ENCODE measurements at places on chromosomes 2 and 18. TPM values are rescaled to one million over a fixed set of nuclear protein-coding genes. Genes with fewer than 3 reads are reported as not detected.

SLC38A11 gene
- not detected for total RNA-seq

CEP192 gene
- 42.5 TPM for total RNA-seq

GRCh38 chr18:45353530-45353929 lies 261.7 kb upstream of the SLC14A2 start:
- H3K36me3 ChIP-seq: no peaks in the 10 kb centered on the region
- H3K4me1 ChIP-seq: no peaks in the 10 kb centered on the region
- H3K27me3 ChIP-seq: no peaks in the 10 kb centered on the region
- H3K4me3 ChIP-seq: no peak overlapping the region

GRCh38 chr18:45548614-45549013 lies 66.7 kb upstream of the SLC14A2 start:
- no peak overlapping the region for H3K4me3 ChIP-seq
- no peaks in the 10 kb centered on the region for H3K36me3 ChIP-seq
- no peaks in the 10 kb centered on the region for H3K4me1 ChIP-seq
- no peak overlapping the region for H3K27ac ChIP-seq
- no peaks in the 10 kb centered on the region for H3K27me3 ChIP-seq

DNA sequence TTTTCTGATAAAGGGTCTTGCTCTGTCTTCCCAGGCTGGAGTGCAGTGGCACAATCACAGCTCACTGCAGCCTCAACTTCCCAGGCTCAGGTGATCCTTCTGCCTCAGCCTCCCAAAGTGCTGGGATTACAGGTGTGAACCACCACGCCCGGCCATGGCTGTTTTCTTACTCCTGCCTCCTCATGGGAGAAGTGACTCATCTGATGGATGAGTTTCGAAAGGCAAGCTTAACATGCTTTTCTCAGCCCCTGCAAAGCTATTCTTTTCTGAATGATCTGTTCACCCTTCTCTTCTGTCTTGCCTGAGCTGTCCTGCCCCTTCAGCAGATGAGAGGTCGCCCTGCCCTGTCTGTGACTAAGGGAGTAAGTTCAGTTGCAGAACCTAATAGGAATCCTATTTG lies 929 bp upstream of the CREG2 start:
- no peak overlapping the region for H3K4me3 ChIP-seq
- no peak overlapping the region for H3K27ac ChIP-seq
- H3K27me3 ChIP-seq: peaks cover 17% of the 10 kb centered on the region

DNA sequence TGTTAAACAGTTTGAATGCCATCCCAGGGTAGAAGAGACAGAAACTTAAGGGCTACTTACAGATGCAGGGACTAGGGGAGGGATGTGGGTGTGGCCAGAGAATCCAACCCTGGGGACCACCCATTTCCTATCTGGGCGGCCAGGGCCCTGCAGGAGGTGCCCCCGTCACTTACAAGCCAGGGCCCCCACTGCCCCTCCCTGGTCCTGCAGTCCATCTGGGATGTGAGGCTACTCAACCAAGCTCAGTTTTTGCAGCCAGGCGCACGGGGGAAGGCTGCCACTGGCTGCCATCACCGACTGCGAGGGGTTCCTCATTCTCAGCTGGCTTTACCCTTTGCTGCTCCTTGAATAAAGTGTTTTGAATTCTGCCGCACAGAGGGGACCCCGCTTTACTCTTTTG lies 42.1 kb downstream of the RRM2 start:
- no peak for DNase-seq
- H3K4me1 ChIP-seq: peaks cover 2% of the 10 kb centered on the region
- H3K27me3 ChIP-seq: no peaks in the 10 kb centered on the region
- H3K36me3 ChIP-seq: no peaks in the 10 kb centered on the region
- no peak overlapping the region for H3K4me3 ChIP-seq

LBH gene
- 364 TPM for total RNA-seq

CFAP221 gene
- total RNA-seq: not detected

DNA sequence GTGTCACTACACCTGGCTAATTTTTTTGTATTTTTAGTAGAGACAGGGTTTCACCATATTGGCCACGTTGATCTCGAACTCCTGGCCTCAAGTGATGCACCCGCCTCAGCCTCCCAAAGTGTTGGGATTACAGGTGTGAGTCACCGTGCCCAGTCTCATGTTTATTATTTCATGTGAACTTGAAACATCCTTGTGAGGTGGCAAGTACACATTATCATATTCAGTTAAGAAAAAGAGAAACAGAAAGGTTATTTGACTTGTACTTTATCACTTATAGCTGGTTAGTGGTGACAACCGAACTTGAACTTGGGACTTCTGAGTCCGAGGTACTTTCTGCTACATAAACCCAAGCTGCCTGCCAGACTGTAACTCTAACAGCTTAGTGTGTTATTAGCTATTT lies 24.4 kb downstream of the ABHD3 start:
- H3K36me3 ChIP-seq: no peaks in the 10 kb centered on the region
- H3K4me3 ChIP-seq: no peak overlapping the region
- H3K27me3 ChIP-seq: no peaks in the 10 kb centered on the region
- H3K27ac ChIP-seq: no peak overlapping the region
- DNase-seq: no peak
- peaks cover 23% of the 10 kb centered on the region for H3K4me1 ChIP-seq

DNA sequence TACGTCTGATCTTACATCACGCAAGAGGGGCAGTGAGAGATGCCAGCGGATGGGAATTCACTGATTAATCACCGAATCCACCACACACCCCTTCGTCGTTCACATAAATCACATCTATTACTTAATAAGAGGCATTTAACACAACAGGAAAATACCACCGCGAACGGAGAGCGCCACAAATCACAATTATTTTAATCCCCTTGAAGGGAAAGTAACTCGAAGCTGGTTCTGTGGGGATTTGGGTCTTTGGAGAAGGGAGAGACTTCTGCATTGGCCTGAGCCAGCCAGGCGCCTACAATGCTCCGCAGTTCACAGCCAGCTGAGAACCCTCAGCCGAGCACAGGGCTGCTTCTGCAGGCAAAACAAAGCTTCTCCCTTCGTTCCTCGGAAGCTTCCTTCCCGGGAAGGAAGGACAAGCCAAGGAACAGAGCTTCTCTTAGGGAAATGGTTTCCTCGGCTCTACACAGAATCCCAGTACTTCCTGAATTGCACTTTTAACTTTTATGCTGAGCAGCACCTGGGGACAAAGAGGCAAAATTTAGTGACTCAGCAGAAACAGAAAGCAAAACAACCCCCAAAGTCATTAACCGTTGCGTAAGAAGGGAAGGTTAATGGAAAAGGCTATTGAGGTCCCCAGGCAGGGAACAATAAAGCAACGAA lies at the start of gene LRP1B:
TSS of gene LRP1B (minus strand) at position 7 of the 660 bp plus-strand sequence. CDS start 287 bp downstream, outside the sequence.
- no peaks in the 10 kb centered on the region for H3K4me1 ChIP-seq
- H3K27ac ChIP-seq: no peak within 1 kb of the TSS
- no peaks in the 10 kb centered on the region for H3K36me3 ChIP-seq
- H3K4me3 ChIP-seq: no peak within 1 kb of the TSS
- no peak for DNase-seq

- no peaks in the 10 kb centered on the region for H3K36me3 ChIP-seq
- peaks cover 3% of the 10 kb centered on the region for H3K27me3 ChIP-seq
- peaks cover 12% of the 10 kb centered on the region for H3K4me1 ChIP-seq
- H3K4me3 ChIP-seq: no peak overlapping the region
- DNase-seq: no peak
Observed at GRCh38 chr2:178197791-178198190, 3.5 kb downstream of the OSBPL6 start.

GRCh38 chr2:97966545-97967215 lies 29.1 kb downstream of the TMEM131 start:
- no peak overlapping the region for H3K27ac ChIP-seq
- no peak for DNase-seq
- H3K4me3 ChIP-seq: no peak overlapping the region
- no peaks in the 10 kb centered on the region for H3K27me3 ChIP-seq
- H3K36me3 ChIP-seq: no peaks in the 10 kb centered on the region
- H3K4me1 ChIP-seq: peaks cover 57% of the 10 kb centered on the region

ZFP36L2 gene
- 464 TPM for total RNA-seq

DNA sequence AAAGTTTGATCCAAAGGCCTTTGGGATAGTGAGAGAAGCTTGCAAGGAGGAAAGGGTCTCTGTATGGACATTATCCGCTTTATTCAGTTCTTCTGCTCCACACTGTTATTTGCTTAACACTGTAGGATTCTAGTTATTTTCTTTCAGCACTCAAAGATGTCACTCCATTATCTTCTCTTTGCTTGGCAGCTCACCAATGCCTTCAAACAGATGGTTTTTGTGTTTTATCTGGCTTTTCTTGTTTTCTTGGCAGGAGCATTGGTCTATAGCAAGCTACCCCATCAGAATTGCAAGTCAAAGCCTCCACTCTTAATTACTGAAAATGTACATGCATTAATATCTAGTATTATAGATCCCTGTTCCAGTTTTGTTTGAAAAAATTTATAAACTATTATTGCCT lies 138.8 kb downstream of the EVA1A start:
- no peak overlapping the region for H3K27ac ChIP-seq
- no peaks in the 10 kb centered on the region for H3K27me3 ChIP-seq
- no peaks in the 10 kb centered on the region for H3K4me1 ChIP-seq
- no peaks in the 10 kb centered on the region for H3K36me3 ChIP-seq

TET3 gene
- total RNA-seq: 19.4 TPM

- no peaks in the 10 kb centered on the region for H3K36me3 ChIP-seq
- no peak for DNase-seq
- H3K4me3 ChIP-seq: no peak overlapping the region
- no peak overlapping the region for H3K27ac ChIP-seq
- no peaks in the 10 kb centered on the region for H3K4me1 ChIP-seq
Observed at GRCh38 chr18:3851159-3851558, 401.2 kb downstream of the TGIF1 start.

- no peaks in the 10 kb centered on the region for H3K36me3 ChIP-seq
- H3K27me3 ChIP-seq: no peaks in the 10 kb centered on the region
- no peak for DNase-seq
Observed at GRCh38 chr2:138726681-138727080, 53.5 kb downstream of the NXPH2 start.

GRCh38 chr18:32048507-32049091 lies 30.0 kb downstream of the RNF125 start:
- no peak for DNase-seq
- no peaks in the 10 kb centered on the region for H3K27me3 ChIP-seq
- no peak overlapping the region for H3K4me3 ChIP-seq
- peaks cover 14% of the 10 kb centered on the region for H3K36me3 ChIP-seq

- no peaks in the 10 kb centered on the region for H3K36me3 ChIP-seq
- no peaks in the 10 kb centered on the region for H3K4me1 ChIP-seq
- DNase-seq: no peak
- no peak overlapping the region for H3K27ac ChIP-seq
- no peak overlapping the region for H3K4me3 ChIP-seq
Observed at GRCh38 chr18:30103881-30104280, 938.7 kb downstream of the DSC3 start.

- DNase-seq: no peak
- no peak overlapping the region for H3K4me3 ChIP-seq
- H3K4me1 ChIP-seq: no peaks in the 10 kb centered on the region
Observed at GRCh38 chr18:79195716-79196683, 126.8 kb downstream of the ATP9B start.

UGT1A6 gene
- not detected for total RNA-seq

DNA sequence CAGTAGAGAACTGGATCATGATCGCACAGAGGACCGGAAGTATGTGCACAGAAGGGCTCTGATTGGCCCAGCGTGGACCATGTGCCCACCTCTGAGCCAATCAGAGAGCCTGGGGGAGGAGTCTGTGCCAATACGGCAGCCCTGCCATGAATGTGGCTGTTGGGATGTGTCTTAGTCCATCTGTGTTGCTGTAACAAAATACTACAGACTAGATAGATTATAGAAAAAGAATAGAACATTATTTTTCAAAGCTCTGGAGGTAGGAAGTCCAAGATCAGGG lies 132.0 kb downstream of the NDUFA10 start:
- H3K4me1 ChIP-seq: no peaks in the 10 kb centered on the region
- H3K36me3 ChIP-seq: no peaks in the 10 kb centered on the region
- no peak overlapping the region for H3K4me3 ChIP-seq
- DNase-seq: no peak

GDF7 gene
- total RNA-seq: 0.19 TPM

ARHGAP25 gene
- total RNA-seq: 163 TPM

- no peak overlapping the region for H3K4me3 ChIP-seq
- DNase-seq: no peak
- H3K4me1 ChIP-seq: no peaks in the 10 kb centered on the region
- no peaks in the 10 kb centered on the region for H3K36me3 ChIP-seq
- no peaks in the 10 kb centered on the region for H3K27me3 ChIP-seq
Observed at GRCh38 chr2:146634230-146635097, 1210.4 kb upstream of the ACVR2A start.
